Fibroblast of skin of left quadriceps (primary cell): ENCODE measurements at places on chromosomes 2 and 18.

DNA sequence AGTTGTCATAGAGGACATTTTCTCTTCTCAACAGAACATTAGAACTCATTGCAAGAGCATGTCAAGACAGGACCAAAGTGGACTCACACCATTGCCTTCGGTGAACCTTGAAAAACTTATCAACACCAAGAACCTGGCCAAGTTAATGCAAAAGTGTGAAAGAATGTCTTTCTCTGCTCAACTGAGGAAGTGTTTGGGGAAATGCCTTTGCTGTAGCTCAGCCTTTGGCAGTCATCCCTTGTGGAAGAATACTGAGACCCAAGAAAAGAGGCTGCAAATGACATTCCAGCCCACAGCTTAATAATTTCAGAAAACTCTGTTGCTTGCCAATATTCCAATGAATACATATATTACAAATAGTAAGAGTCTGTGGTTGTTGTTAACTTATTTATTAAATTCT, 728.8 kb upstream of the PIK3C3 start:
- peak; percentile 33 for DNase-seq

GRCh38 chr2:225036431-225036830, 5.8 kb downstream of the DOCK10 start:
- no peak for DNase-seq

DNA sequence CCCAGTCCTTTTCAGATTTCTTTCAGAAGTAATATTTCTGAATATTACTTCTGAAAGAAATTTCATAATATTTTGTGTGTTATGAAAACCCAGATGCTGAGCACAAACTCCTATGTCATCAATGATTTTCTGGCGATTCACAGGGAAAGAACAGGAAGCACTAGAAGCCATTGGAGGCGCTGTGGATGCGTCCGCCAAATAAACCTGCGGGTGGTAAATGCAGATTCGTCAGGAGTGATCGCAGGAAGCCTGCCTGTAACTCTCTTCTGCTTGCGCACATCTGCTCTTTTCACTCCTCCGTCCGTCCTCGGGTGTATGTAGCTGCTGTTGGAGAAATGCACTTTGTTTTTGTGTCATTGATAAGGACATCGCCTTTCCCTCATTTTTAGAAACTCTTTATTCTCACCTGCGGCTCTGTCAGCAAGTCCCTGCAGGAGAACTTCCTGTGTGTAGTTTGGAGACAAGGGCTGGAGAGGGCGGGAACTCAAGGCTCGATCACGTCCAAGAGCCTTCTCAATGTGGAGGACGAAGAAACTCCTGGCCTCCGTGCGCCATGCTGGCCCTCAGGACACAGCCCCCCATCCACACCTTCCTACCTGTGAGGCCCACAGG, 483.8 kb downstream of the GALR1 start:
- no peak for DNase-seq

- no peak for DNase-seq
These were observed 80.7 kb upstream of the MEX3C start for GRCh38 chr18:51278045-51278649.

GRCh38 chr2:120780402-120780801, 44.7 kb downstream of the GLI2 start:
- DNase-seq: no peak

DNA sequence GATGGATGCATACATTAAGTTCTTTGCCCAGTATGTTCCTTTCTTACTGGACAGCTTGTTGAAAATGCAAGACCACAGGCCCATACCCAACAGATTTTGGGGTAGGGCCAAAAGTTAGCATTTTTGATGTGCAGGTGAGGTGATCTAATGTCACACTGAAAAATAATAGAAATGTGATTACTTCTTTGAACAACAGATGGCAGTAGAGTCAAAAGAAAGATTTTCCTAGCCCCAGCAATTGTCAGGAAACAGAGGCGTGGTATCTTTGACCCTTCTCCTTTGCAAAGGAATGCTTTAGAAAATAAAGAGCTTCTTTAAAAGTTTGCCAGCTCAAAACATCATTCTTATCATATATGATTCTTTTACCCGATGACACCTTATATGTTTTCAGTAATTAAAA, 343.6 kb upstream of the SYT4 start:
- peak; percentile 20 for DNase-seq
